ENCODE measurements at places on chromosomes 13 and 19.

GRCh38 chr19:44738603-44739558, 9.6 kb upstream of the BCL3 start:
- no peak for DNase-seq

GRCh38 chr19:41192574-41193429, at the start of gene CYP2S1:
Gene CYP2S1, plus strand, starts transcription at chr19:41193219. Its CDS starts 46 bp downstream, at chr19:41193265.
- DNase-seq, result no peak

DNA sequence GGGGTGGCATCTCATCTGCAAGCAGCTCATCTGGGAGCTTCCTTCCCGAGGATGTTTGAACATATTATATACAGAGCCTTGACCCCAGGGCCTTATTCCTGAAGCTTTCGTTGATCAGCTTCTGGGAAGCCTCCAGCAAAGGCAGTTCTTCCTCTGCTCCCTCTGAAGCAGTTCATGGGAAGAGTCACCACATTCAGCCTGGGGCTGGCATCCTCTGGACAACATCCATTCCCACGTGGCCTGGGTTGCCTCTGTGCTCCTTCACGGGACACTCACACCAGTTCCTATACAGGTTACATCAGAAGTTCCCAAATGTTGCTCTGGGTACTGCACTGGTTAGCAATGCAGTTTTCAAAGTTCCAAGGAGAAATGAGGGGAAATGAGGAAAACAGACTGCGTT, 29.6 kb downstream of the COL4A2 start:
- no peak for DNase-seq

DNA sequence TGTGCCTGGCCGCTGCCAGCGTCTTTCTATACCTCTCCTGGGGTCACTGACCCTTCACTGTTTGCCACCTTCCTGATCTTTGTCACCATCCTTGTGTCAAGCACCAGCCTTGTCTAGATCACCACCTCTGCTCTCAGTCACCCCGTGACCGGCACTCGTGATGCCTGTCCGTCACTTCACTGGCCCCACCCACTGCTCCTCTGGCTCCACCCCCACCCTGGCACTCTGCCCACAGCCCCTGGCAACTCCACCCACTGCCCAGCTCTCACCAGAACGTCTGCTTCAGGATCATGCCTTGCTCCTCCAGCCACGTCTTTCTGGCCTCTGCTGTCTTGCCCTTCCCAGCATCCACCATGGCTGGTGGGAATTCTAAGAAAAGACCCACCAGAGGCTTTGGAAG, 24.8 kb upstream of the PLA2G4C start:
- DNase-seq, result no peak

- DNase-seq, result no peak
Observed at GRCh38 chr13:33185853-33186252, 99.7 kb downstream of the STARD13 start.

GRCh38 chr19:48961673-48962028, 3.5 kb upstream of the FTL start:
- no peak for DNase-seq

DNA sequence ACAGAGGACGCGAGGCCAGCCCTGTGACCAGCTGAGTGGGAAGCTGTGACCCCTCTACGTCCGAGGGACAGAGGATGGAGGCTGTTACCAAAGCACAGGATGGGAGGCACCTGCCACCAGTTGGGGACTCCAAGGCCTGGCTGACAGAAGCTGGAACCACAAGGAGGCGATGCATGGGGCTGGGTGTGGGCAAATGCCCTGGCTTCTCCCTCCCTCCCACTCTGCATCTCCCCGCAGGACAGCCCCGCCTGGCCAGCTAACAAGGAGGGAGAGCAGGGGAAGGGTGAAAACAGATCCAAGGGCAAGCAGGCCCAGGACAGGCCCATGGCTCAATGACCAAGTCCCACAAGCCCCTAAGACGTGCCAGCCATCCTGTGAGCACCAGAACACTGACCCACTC, 28.6 kb downstream of the AKT2 start:
- DNase-seq, result no peak

- DNase-seq, result no peak
Observed at GRCh38 chr19:6572217-6572616, 18.7 kb downstream of the CD70 start.

DNA sequence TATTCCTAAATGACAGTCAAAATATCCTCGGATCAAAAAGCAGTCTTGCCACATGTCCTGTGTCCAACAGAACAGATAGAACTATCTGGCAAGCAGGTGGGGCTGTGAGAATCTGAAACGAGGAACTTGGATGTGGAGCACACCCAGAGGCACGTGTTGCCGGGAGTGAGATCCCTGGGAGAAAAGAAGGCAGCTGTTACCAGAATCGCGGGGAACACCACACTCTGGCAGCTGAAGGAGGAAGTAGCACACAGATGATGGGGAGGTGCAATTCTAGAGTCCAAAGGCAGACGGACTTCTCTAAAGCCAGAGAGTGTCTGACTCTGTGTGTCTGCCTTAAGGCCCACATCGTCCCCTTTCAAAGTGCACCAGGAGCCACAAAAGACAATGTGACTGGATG, 22.3 kb downstream of the SLC7A1 start:
- no peak for DNase-seq

DNA sequence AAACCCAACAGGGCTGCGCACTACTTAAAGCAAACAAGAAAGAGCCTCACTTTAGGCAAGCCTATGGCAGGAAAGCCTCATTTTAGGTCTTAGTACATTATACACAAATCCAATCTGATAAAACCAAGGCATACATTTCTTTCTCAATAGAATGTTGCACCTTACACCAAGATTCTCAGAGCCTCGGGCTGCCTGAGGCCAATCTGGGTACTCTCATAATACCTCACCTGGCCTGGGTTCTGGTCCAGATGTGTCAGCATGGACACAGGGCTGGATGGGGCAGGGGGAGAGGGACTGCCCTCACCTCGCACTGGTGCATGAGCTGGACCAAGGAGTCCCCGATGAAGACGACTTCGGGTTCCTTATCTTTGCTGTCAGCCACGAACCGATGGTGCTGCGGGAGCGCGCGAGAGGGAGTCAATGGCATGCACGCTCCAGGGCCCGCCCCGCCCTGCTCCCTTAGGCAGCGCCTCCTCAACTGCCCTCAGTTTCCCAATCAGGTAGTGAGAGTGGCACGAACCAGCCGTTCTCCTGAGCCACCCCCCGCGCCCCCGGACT, at the start of gene PRR19:
Gene PRR19, plus strand, starts transcription at position 487 of the 558 bp plus-strand sequence. CDS start 7,453 bp downstream, outside the sequence.
- no peak for DNase-seq

DNA sequence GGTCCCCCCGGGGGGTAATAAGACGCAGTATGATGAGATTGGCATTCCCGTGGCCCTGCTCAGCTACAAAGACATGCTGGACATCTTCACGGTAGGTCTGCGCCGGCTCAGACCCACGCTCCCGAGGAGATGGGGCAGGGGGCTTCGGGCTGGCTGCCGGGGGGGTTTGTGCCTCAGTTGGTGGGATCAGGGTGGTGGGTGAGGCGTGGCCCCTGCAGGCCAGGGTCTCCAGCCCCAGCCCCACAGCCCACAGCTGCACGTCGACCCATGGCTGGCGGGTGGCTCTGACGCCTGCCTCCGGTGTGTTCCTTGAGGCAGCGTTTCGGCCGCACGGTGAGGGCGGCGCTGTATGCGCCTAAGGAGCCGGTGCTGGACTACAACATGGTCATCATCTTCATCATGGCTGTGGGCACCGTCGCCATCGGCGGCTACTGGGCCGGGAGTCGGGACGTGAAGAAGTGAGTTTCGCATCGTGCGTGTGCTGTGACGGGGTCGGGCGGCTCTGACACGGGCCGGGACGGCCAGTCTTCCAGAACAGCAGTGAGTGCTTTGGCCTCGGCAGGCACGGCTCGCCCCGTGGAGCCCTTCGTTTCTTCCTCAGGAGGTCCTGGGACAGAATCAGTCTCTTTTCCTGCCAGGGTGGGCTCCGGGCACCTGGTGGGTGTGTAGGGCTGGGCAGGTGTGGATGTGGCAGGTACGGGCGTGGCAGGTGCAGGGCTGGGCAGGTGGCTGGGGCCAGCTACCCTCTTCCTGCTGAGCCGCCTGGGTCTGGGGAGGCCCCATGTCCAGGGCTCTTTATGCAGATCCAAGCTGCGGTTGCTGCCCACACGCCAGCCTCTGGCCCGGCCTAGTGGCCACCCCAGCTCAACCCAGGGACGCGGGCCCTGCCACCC, 10.5 kb downstream of the SPPL2B start:
- no peak for DNase-seq

- no peak for DNase-seq
Observed at GRCh38 chr19:19399733-19400433, 5.6 kb upstream of the GATAD2A start.

DNA sequence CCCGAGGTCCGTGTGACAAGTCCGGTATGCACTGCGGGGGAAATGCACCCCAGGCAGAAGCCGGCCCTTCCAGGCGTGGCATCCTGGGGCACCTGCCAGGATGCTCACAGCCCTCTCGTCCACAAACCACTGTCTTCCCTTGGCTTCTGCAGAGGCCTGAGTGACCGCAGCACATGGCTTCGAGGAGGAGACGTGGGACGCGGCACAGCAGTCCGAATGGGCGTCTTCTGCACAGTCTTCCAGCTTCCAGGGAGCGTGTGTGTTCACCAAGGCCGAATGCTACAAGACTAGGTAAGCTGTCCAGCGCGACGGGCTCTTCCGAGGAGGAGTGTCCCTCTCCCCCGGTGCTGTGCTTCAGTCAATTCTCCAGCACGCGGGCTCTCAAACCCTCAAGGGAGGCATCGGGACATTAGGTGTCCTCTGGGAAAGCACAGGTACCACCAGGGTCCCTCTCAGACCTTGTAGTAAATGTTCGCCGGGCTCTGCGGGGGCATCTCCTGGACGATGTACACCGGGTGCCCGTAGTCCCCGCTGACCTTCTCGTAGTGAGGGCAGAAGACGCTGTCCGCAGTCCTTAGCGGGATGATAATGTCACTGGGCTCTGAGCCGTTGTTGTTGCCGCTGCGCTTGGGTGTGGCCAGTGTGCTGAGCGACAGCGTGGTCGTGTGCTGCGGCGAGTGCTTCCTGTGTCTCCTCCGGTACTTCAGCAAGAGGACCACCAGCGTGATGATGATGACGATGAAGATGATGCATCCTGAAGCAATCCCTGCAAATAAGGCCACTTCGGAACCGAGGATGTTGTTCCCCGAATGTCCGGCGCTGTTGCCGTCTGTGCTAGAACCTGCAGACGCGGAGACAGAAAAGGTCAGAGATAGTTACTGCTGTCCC, 42.6 kb downstream of the EFNB2 start:
- DNase-seq, result no peak

- no peak for DNase-seq
Observed at GRCh38 chr13:99193152-99193551, 7.5 kb upstream of the UBAC2 start.

GRCh38 chr19:46887240-46887782, 26.5 kb downstream of the ARHGAP35 start:
- DNase-seq, result no peak

DNA sequence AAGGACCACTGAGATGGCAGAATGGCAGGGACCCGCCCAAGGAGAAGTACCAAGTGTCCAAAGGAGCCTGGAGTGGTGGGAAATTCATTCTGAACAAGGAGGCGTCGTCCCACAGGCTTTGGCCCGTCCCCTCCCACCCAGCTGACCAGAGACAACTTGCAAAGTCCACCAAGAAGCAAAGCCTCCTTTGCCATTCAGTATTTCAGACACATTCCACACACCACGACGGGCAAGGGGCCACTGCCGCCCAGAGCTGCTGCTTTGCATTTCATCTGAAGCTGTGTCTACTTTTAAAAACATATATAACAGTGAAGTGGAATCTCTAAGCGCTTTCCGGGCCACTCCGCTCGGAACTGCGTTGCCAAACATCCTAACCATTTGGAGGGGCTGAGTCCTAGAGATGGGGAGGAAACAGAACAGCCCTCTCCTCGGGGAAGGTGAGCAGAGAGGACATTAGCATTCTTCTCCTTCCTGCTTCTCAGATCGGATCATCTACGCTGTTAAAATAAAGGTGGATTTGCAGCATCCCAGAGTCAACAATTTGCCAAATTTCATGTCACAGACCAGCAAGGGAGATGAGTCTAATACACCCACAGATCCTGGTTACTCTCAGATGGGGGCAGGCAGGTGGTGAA, 89.0 kb upstream of the ZNF507 start:
- no peak for DNase-seq

DNA sequence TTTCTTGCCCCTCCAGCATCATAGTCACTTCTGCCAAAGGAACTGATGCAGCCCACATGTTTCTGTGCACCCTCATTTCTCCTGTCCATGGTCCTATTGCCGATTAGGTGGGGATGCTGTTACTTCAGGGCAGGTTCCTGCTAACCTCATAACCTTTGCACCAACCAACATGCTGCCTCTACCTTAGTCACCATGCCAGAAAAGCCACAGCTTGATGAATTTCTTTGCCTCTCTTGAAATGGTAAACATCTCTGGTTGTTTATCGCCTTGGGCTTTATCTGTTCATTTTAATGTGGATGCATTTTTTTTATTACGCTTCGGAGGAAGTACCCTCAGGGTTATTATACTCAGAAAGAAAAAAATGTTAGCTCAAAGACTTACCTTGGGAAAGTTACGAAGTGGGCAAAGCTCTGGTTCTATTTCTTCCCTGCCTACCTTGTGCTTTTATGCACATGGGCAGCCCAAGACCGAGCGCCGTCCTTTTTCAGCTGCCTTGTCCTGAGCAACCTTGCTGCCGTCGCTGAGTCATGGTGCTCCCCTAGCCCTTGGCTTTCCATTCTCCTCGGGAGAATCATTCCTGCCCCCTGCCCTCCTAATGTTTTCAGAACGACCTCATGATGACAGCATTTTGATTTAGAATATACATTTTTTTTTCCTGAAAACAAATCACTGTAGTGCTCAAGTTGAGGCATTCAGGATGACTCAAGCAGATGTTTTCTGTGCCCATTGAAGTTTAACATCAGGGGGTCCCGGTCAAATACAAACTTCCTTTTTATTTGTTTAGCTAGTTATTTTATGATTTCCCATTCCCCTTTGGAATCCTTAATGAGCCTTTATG, 280.0 kb downstream of the SHISA2 start:
- DNase-seq, result no peak

DNA sequence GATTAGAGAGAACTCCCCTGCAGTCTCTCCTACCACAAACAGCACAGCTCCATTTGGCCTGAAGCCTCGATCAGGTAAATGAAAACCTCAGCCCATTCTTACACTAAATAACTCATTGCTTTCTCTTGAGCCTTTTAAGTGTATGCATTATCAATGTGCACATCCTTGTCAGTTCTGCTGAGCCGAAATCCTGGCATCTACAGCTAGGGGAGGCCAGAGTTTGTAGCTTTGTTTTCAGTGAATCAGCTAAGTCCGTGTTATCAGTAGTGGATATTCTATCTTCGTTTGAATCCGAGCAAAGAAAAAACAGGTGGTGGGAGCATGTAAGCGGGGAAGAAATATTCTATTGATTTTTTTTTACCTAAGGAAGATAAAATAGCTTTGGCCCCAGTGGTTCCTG, 84.4 kb downstream of the ESD start:
- no peak for DNase-seq

- no peak for DNase-seq
Observed at GRCh38 chr13:41458761-41459431, 1.5 kb downstream of the RGCC start.

Measured in D721Med (cell line).